ENCODE measurements at places on chromosomes 7 and 10.

DNA sequence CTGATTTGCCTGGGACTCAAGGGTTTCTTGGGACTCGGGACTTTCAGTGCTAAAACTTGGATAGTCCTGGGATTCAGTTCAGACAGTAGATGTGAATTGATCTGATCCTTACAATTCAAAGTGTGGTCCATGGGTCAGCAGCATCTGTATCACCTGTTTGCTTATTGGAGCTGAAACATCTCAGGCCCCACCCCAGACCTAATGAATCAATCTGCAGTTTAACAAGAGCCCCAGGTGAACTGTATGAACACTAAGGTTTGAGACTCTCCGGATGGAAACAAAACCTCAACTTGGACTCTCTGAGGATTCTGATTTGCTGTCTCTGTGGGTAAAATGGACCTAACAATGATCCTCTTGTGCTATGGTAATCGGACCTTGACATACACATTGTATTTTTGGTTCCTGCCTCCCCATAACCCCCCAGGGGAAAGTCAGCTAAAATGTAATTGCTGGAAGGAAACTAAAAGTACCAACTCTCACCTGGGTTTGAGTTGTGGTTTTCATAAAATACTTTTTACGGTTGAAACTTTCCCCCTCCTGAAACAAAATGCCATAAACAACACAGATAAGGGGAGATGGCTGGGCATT is 11.7 kb downstream of the CYP26A1 start:
- no peak for DNase-seq

GRCh38 chr7:117259615-117260014 is 63.2 kb downstream of the WNT2 start:
- DNase-seq = no peak

DNA sequence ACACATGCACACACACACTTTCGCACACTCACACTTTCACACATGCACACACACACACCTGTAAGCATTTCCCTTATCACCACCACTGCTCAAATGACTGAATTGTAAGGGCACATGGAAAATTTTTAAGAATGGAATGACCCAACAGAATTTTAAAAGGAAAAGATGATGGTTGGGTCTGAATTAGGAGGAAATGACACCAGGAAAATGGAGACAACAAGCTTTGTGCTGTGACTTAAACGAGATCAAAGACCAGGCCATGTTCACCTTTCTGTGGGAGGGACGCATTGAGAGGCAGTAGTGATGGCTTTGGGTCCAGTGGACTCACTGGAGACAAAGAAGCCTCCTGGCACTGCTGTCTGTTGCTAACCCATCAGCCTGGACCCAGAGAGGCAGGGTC is 16.7 kb upstream of the C10orf71 start:
- no peak for DNase-seq

DNA sequence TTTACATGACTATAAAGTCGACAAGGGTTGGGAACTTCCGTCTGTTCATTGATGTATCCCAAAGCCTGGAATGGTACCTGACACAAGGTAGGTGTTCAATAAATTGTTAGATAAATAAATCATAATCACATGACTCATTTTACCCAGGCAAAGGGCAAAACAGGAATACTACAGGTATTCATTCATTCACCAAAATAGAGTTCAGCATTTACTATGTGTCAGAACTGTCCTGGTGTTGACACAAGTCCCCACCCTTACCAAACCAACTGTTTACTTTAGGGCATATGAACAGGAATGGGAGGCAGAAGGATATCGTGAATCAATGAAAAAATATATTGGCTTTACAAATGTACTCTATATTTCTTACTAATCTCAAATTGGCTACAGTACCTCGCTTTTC is 666 bp upstream of the YAE1 start:
- DNase-seq = no peak

DNA sequence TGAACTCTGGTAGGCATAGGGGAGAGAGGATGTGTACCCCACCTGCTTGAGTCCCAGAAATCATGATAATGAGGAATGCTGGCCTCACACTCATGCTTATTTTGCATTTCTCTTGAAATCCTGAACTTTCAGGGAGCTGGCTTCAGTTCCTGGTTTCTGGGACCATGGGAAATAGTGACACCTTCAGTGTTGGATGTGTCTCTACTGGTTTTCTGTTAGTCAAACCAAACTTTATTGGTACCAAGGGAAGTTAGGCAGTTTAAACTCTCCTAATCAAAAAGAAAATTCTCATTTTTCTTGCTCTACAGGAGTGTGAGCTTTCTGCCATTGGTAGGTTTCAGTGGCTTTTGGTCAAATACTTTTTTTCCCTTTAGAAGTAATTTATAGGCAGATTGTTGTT is 11.8 kb upstream of the PCGF5 start:
- no peak for DNase-seq

DNA sequence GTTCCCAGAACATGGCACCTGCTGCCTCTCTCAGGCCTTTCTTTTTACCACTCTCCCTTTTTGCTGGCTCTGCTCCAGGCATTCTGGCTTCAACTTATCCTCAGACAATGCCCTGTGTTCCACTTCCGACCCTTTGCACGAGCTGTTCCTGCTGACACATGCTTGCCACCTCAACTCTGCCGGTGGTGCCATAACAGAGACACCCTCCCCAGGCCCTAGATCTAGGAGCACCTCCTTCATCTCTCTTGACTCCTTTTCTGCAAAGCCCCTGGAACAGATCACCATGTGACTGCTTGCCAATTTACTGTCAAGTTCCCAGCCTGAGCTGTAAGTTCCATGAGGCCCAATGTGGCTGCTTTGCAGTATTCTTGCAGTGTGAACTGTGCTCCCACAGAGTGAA is 256.0 kb upstream of the MKI67 start:
- no peak for DNase-seq

- no peak for DNase-seq
Measured at GRCh38 chr10:70784471-70784870, 706 bp downstream of the TBATA start.

GRCh38 chr7:48471196-48471595 is 299.9 kb downstream of the ABCA13 start:
- DNase-seq = no peak

GRCh38 chr7:155062411-155062810 is 7.7 kb upstream of the HTR5A start:
- no peak for DNase-seq

DNA sequence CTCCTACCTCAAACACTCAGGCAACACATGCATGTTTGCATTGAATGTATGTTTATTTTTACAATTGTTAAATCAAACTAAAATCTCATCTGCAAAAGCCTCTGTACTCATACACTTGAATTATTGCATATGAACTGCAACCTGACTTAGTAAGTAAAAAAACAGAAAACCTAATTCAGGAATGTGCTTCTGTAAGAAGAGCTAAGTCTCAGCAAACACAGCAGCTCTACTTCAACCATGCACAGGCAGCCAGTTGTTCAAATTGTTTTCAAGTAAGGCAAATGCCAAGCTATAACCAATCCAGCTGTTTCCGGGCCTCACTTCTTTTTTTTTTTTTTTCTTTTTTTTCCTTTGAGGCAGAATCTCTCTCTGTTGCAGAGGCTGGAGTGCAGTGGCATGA is 93.5 kb upstream of the MALRD1 start:
- DNase-seq = no peak

DNA sequence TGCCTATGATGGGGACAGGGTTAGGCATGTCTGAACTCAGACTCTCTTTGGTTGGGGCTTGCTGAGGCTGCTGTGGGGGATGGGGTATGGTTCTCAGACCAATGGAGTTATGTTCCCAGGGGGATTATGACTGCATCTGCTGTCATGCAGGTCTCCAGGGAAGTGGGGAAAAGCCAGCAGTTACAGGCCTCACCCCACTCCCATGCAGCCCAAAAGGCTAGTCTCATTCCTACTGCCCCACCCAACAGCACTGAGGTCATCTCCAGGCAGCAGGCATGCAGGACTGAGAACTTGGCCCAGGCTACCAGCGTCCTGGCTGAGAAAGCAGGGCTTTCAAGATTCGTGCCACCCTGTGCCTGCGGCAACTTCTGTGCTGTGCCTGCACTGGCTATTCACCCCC is 373.3 kb downstream of the HTR7 start:
- DNase-seq = no peak

DNA sequence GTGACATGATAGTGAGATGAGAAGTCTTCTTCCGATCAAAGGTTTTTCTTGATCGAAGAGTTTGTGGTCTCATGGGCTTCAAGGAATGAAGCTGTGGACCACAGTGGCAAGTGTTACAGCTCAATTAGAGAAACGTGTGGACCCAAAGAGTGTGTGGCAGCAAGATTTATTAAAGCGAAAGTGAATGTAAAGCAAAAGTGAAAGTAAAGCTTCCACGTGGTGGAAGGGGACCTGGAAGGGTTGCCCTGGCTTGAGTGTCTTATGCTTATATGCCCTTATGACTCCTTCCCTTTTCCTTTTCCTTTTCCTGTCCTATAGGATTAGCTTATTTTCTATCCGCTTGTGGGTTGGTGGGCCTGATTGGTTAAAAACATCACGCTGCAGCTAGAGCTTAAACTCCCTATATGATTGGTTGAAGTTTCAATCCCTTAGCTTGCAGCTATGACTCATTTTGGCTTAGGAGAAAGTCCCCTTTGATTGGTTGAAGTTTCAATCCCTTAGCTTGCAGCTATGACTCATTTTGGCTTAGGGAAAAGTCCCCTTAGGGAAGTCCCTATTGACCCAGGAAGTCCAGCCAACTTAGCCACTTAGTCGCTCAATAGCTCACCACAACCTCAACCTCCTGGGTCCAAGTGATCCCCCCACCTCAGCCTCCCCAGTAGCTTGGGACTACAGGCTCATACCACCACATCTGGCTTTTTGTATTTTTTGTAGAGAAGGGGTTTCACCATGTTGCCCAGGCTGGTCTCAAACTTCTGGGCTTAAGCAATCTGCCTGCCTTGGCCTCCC is 34.7 kb downstream of the MRPS24 start:
- DNase-seq = peak; percentile 48

- no peak for DNase-seq
Measured at GRCh38 chr7:44391746-44392617, 66.6 kb upstream of the CAMK2B start.

DNA sequence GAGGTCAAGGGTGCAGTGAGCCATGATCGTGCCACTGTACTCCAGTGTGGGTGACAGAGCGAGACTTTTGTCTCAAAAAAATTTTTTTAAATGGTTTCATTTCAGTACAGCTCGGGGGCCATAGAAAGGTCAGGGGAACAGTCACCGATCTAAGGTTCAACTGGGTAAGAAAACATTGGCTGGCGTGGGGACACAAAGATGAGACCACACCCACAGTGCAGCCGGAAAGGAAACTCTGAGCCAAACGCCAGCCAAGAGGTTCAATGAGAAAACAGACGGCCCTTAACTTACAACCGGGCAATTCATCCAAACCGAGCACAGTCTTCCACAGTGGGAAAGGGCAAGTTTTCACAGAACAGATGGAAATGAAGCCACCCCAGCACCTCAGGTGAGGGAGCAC is 65.1 kb downstream of the SLC37A3 start:
- DNase-seq = no peak

DNA sequence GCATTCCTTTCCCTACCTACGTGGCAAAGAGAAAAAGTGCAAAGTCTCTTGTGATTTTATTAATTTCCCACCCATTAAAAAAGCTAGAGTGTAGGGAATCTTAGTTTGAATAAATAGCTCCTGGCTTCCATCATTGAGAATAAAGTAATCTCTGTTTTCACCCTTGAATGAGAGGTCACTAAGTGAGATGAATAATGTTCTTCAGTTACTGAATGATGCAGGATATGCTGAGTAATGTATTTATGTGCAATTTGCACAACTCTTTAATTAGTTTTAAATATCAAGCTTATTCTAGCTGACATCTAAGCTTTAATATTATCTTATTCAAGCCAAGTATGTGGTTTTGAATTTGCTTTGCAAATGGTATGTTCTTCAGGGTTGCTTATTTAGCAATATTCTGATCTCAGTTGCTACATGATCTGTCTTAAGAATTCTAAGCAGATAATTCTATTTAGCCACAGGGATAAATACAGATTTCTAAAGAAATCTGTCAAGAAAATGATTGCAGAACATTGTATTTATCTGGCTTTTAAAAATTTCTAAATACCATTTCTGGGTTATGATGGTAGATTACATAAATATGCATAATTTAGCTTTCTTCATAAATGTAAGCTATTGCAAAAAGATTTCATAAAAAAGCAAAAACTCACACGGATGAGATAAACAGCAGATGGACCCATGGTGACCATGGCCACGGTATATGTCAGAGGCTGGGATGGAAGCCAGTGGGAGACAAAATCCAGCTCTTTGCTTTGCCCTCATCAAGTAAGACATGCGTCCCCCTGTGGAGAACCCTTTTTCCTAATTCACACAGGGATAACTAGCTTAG is 141.0 kb downstream of the MACC1 start:
- DNase-seq = no peak
